ENCODE measurements at places on chromosomes 4 and X.

DNA sequence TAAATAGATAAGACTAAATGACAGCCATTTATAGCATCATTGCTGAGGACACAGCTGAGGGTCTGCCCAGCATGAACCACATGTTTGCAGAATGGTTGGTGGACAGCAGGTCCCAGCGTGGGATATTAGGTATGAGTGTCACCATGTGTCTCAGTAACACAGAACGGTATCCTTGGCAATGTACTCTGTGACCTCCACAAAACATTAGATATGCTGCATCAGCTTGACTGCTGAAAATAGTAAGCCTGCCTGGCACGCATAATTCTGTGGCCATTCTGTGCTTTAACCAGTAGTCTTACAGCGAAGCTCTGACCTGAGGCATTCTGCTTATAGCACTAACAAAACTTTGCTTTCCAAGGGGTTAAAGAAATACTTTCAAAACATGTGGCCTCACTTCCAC lies 32.0 kb downstream of the LIMCH1 start:
- no peak for DNase-seq

DNA sequence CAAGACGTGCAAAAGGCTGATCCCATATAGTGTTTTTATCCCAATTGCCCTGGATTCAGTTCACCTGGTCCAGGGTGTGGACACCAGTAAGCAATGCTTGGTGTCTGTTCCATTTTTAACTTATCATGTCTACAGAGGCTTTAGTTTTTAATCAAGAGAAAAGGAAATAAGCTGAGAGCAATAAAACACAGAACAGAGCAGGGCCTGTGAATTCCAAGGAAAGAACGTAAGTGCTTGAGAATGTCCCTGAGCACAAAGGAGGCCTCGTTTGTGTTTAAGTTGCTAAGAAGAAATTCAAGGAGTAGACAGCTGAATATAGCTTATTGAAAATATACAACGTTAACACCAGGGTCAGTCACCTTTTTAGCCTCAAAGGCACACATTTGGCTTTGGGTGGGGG lies 191.3 kb downstream of the GPC3 start:
- no peak for DNase-seq

GRCh38 chrX:110252711-110253110 lies 65.2 kb downstream of the AMMECR1 start:
- DNase-seq: no peak

GRCh38 chr4:82642331-82642730 lies 80.5 kb upstream of the TMEM150C start:
- DNase-seq: no peak

GRCh38 chrX:136639506-136640176 lies 8.3 kb upstream of the CD40LG start:
- no peak for DNase-seq

GRCh38 chrX:155070038-155070437 lies 898 bp downstream of the CMC4 start:
- no peak for DNase-seq

Data from NCI-H2029 treated with DMSO at 0.1 percent for 48 hours (cell line).